ENCODE measurements at places on chromosomes 2 and 18.

GRCh38 chr2:201909961-201910361 is 103.6 kb downstream of the CDK15 start:
- no peak for DNase-seq

- DNase-seq, result no peak
Observed at GRCh38 chr2:30302566-30302965, 71.2 kb downstream of the LBH start.

- DNase-seq, result no peak
Observed at GRCh38 chr18:22020867-22021370, 148.5 kb upstream of the GATA6 start.

DNA sequence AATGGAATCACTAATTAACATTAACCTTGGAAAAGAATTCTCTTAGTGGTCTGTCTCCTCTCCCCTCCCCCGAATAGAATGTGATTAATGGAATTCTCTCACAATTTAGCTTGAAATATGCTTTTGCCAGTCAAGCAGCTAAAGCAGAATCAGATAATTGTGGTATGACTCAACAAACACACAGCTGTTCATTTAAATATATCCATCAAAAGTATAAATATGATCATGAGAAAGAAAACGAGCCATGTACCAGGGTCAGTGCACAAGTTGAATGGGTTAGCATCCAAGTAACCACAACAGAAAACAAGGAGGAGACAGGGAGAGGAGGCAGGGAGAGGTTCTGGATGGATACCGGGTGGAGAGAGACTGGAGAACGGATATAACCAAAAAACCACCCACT is 66.9 kb downstream of the ACVR1 start:
- no peak for DNase-seq

DNA sequence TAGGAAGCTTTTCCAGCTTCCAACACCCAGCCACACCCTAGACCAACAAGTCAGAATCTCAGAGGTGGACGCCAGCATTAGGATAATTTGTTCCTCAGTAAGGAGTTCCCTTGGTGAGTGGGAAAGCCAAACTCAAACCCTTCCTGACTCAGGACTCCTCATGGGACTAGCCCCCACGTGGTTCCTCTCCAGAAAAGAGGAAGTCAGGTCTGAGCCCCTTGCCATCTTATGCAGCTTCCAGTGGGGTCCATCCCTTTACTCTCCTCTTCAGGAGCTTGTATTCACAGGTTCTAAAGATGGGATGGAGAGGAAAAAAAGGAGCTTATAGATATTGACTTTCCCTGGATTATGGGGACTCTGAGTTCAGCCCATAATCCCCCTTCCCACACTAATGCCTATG is 14.8 kb upstream of the NOTO start:
- no peak for DNase-seq

DNA sequence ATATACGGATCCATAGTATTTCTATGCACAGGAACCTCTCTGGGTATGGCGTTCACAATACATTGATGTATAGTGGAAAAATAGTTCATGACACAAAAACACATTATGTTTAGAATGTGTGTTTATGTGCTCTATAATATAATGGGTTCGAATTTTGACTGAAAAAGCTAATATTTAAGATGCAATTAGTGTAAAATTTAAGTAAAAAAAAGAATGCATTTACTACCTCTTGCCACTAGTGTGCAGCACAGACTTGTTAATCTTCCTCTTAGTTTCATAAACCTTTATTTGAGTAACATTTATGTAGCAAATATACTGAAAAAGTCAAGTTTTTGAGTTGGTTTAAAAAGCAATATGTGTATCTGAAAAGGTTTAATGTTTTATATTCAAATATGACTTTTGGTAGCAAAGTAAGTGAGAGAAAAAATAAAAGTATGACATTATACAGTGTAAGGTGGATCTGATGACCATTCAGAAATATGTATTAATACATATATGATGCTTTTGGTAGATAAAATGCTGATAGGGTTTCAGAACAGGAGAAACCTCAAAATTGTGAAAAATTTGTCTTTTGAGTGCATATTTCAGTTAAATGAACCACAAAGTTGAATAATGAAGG is 49.4 kb downstream of the CCDC102B start:
- DNase-seq, result no peak

- no peak for DNase-seq
Observed at GRCh38 chr2:30222636-30223360, 8.5 kb upstream of the LBH start.

DNA sequence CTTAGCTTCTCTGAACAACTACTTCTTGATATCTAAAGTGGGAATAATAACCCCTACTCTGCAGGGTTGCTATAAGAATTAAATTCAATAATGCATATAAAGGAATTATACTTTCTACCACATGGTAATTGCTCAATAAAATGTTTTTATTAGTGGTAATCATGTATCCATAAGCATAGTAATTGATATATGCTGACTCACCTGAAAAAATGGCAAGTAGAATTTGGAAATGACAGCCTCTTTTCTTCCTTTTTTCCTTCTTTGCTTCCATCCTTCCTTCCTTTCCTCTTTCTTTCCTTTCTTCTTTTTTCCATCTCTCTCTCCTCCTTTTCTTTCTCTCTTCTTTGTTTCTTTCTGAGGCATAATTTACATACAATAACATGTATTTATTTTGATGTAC is 65.3 kb downstream of the DPP10 start:
- DNase-seq, result no peak
